ENCODE measurements at places on chromosomes 3 and 15.

GRCh38 chr15:96766366-96766765 is 435.9 kb downstream of the NR2F2 start:
- peak; percentile 35 for DNase-seq

DNA sequence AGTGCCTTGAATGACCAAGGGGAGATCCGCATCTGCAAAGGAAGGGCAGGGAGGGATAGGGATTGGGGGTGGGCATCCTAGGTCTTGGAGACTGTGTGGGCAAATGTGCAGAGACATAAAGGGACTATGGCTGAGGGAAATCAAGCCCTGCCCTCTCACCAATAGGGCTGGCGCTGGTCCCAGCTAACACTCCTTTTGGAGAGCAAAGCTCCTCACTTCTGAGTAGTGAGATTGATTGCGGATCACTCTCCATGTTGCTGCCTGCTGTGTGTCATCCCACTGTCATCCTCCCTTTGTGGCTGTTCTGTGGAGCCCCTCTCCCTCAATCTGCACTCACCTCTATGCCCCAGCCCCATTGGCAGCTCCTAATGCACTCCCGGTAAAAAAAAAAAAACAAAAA is 2.2 kb upstream of the CELSR3 start:
- no peak for DNase-seq

- DNase-seq, result no peak
These were observed 1.1 kb downstream of the RAB6B start for GRCh38 chr3:133894353-133895207.

- DNase-seq, result no peak
These were observed 88.2 kb downstream of the FAM43A start for GRCh38 chr3:194773771-194774455.

- DNase-seq, result no peak
These were observed 19.0 kb downstream of the NSUN3 start for GRCh38 chr3:94081884-94082283.

DNA sequence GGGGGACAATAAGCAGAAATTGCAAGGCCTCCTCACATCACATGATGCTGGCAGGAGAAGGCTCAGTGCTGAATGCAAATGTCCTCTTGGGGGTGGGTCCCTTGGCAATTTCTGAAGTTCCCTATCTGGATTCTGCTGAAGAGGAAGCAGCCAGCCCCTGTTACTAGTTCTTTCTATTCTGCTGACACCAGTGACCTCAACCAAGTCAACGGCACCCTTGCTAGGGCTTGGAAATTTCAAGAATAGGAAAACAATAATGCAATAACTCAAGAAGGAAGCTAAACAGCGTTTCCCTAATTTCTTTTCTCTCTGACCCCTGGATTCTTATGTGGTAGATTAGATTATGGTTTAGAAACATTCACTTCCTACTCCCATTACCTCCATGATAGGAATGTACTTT is 46.2 kb upstream of the FOXP1 start:
- DNase-seq, result peak; percentile 98

DNA sequence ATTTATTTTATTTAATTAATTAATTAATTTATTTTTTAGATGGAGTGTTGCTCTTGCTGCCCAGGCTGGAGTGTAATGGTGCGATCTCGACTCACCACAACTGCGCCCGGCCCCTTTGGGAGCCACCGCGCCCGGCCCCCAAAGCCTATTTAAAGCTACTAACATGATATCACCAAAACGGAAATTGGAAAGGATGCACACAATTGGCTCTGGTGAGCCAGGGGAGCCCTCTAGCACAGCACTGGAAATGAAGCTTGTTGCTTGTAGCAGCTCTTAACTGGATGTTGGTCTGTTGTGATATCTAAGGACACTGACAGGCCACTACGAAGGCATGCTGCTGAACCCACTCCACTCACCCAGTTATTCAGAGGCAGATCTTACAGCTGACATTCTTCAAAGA is 104.5 kb downstream of the IGF2BP2 start:
- no peak for DNase-seq

GRCh38 chr15:77480859-77481633 is 60.4 kb downstream of the HMG20A start:
- no peak for DNase-seq
